SW480 (cell line): ENCODE measurements at places on chromosomes 1 and 21.

- DNase-seq, result peak; percentile 40
Measured at GRCh38 chr1:157992031-157992832, 1.2 kb upstream of the KIRREL1 start.

GRCh38 chr21:38082936-38083485 is 166.8 kb upstream of the KCNJ6 start:
- no peak for DNase-seq

GRCh38 chr21:13937236-13937635 is 273.5 kb downstream of the LIPI start:
- no peak for DNase-seq

DNA sequence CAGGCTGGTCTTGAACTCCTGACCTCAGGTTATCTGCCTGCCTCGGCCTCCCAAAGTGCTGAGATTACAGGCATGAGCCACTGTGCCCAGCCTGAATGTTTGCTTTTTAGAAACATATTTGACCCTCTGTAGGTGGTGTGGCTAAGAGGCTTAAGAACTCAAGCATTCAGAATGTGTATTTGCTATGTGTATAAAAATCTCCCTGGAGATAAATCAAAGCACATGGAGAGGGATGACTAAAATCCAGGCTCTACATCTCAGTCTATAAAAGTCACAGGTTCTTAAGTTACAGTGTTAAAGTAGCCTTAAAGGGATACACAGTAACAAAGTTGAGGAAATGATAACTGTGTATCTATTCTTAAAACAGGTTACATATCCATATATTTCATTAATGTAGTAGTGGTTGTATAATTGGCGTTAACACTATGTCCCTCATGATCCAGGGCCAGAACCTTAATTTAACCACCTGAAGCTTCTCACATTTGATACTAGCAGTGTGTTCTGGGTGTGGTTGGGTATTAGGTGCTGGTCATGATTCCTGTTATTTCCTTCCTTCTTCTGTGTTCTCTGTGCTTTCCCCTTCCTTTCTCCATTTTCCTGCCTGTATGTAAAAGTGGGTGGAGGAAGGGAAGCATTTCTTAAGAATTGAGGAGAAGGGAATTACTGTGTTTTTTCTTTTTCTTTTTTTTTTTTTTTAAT is 16.2 kb downstream of the GIPC2 start:
- DNase-seq, result no peak

GRCh38 chr1:91799159-91799558 is 86.8 kb downstream of the TGFBR3 start:
- DNase-seq, result no peak

DNA sequence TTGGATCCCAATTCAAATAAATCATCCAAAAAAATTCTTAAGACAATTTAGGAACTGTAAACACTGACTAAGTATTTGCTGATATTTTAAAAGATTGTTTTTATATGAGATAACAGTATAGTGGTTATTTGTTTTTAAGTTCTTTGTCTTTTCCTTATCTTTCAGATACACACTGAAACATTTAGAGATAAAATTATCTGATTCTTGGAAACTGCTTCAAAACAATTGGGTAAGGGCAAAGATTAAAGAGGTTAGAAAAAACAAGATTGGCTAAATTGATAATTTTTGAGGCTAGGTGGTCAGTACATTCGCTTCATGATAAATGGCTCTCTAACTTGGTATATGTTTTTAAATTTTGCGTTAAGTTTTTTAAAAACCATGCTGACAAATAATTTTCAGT is 117.3 kb downstream of the PSMG1 start:
- DNase-seq, result no peak

DNA sequence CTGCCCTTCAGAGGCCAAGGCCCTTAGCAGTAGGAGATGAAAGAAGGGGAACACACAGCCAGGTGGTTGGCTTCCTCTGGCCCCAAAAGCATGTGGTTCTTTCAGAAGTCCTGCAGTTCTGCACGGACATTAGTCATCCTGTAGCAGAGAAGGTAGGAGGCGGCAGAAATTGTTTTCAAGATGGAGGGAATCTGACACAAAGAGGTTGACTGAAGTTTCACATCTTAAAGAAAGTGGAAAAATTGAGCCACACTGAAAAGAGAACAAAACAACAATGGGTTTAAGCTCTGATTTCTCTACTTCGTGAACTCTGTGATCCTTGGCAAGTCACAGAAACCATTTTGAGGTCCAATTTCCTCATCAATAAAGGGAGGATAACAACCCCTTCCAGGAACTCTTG is 125.3 kb upstream of the DNAH14 start:
- no peak for DNase-seq

GRCh38 chr1:46991083-46991923 is 32.2 kb upstream of the CYP4X1 start:
- peak; percentile 50 for DNase-seq

GRCh38 chr21:29704719-29705118 is 235.1 kb downstream of the GRIK1 start:
- no peak for DNase-seq

DNA sequence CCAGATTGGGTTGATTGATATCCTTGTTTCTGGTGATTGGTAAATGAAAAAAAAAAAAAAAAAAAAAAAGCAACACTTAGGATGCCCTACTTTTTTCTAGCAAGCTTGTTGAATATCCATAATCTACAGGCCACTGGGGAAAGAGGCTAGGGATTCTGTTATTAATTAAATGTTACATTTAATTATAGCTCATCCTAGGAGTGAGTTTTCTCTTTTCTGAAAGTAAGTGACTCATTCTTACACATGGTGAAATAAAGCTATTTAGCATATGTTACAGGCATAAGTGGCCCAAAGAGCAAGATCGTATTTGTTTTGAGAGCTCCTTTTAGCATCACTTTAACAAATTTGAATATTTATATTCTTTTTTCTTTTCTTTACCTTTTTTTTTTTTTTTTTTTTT is 94.5 kb downstream of the FNBP1L start:
- DNase-seq, result no peak

GRCh38 chr1:24319312-24319863 is at the start of gene GRHL3:
Gene GRHL3 (plus strand): TSS chr1:24319357. CDS start chr1:24319552, 195 bp downstream.
- DNase-seq, result peak; percentile 82

DNA sequence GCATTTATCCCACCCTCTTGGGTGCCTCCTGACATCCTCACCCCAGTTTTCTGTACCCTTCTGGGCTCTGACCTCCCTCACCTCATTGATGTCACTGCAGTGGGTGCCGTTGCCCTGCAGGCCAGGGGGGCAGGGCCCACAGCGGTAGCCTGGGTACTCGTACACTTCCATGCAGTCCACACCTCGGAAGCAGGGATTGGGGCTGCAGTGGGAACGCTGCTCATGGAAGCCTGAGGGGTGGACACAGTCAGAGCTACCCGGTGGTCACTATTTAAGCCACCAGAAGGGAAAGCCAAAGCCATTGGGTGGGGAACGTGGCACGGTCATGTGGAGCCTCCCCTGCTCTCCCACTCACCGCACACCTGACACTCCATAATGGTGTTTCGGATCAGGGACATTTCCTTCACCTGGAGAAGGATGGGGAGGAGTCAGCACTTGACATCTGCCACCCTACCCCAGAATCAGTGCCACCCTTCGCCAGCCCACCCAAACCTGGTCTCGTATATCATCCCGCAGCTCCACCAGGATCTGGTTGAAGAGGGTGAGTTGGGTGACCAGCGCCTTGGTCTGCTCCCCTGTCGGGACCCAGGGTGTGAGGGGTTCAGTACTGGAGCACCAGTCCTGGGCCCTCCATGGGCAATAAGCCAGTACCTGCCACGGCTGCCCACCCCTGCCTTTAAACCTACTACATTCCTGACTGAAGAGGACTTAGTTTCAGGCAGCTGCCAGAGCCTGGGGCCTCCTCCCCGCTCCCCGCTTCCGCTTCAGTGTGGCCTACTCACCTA is 4.8 kb downstream of the THBS3 start:
- no peak for DNase-seq

- no peak for DNase-seq
Measured at GRCh38 chr1:220577926-220578325, 50.0 kb downstream of the MARK1 start.

GRCh38 chr1:94279038-94279437 is 41.7 kb upstream of the ARHGAP29 start:
- DNase-seq, result no peak

GRCh38 chr21:25997788-25998611 is 172.6 kb downstream of the APP start:
- DNase-seq, result peak; percentile 98
